Smooth muscle cell of the brain vasculature (primary cell): ENCODE measurements at places on chromosomes 11 and 22.

- DNase-seq, result no peak
Observed at GRCh38 chr22:48251629-48252028, 1489.2 kb downstream of the TBC1D22A start.

DNA sequence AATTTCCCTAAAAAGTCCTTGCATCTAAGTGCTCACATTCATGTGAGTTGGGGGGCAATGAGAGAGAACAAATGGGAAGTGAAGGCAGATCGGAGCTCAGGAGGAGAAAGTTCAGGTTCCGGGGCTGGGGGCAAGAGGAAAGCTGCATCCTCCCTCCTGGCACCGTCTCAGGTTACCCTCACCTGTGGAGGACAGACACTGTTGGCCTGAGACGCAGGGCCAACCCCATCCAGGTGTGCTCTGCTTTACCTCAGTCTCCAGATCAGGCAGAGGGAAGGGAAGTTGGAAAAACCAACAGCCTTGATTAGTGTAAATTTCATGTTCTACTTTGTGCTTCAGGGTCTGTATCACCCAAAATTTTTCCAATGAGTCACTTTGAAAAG, 146.9 kb downstream of the TRIM29 start:
- no peak for DNase-seq

DNA sequence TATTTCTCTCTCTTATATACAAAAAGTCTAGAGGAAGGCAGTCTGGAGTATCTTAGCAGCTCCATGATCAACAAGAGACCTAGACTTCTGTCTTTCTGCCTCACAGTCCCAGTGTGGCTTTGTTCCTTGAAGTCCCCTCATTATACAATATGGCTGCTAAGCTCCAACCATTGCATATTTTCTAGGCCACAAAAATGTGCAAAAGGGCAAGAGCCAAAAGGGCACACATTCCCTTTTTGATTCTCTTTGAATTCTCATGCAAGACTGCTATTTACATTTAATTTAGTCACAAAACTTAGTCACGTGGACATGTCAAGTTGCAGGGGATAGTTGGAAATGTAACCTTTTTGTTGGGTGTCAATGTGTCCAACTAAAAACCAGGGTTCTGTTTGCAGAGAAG, 64.2 kb upstream of the OLFML1 start:
- DNase-seq, result no peak

DNA sequence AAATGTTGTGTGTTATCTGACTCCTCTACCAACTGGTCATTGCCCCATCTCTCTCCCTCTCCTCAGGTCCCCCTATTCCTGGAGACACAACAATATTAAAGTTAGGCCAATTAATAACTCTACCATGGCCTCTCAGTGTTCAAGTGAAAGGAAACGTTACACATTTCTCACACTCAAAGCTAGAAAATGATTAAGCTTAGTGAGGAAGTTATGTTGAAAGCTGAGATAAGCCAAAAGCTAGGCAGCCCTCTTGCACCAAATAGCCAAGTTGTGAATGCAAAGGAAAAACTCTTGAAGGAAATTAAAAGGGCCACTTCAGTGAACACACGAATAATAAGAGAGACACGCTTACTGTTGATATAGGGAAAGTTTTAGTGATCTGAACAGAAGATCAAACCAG, 6.9 kb downstream of the DLG2 start:
- no peak for DNase-seq

GRCh38 chr11:44877571-44878497, 72.8 kb downstream of the TP53I11 start:
- no peak for DNase-seq

- no peak for DNase-seq
Observed at GRCh38 chr22:34099278-34099677, 179.0 kb upstream of the LARGE1 start.

DNA sequence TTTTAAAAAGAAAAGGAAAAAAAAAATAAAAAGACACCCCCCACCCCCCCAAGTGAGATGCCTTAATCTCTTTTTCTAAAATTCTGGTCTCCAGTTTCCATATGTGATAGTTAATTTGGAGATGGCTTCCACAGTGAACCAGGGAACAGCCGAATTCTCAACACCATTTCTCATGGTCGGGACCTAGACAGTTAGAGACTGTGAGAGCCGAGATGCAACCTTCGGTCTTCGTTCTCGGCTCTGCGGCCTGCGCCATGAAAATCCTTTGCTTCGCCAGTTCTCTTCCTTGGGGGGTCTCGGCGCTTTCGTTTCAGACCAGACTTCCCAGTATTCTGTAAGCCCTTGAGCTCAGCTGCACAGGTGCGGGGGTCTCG, 723 bp downstream of the CACNG2 start:
- DNase-seq, result no peak

DNA sequence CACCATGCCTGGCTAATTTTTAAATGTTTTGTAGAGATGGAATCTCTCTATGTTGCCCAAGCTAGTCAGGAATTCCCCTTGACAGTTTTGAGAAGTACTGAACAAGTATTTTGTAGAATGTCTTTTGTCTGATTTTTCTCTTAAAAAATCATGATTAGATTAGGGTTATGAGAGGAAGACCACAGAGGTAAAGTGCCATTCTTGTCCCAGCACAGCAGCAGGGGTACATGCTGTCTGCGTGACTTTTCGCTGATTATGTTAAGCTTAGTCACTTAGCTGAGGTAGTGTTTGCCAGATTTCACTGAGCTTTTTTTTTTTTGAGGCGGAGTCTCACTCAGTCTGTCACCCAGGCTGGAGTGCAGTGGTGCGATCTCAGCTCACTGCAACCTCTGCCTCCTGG, 13.6 kb upstream of the NUP160 start:
- DNase-seq, result no peak

- DNase-seq, result no peak
Observed at GRCh38 chr11:10021563-10021962, 272.5 kb downstream of the SBF2 start.

- no peak for DNase-seq
Observed at GRCh38 chr22:41446057-41446501, 522 bp downstream of the TOB2 start.

- DNase-seq, result no peak
Observed at GRCh38 chr11:97345032-97345431, 955.2 kb downstream of the JRKL start.
